Esophagus muscularis mucosa (tissue), 4 donors: ENCODE measurements at places on chromosomes 16 and 17.

- no peak overlapping the region for H3K4me3 ChIP-seq
- H3K27me3 ChIP-seq: no peaks in the 10 kb centered on the region
Measured at GRCh38 chr17:71959154-71959553, 161.7 kb upstream of the SOX9 start.

DNA sequence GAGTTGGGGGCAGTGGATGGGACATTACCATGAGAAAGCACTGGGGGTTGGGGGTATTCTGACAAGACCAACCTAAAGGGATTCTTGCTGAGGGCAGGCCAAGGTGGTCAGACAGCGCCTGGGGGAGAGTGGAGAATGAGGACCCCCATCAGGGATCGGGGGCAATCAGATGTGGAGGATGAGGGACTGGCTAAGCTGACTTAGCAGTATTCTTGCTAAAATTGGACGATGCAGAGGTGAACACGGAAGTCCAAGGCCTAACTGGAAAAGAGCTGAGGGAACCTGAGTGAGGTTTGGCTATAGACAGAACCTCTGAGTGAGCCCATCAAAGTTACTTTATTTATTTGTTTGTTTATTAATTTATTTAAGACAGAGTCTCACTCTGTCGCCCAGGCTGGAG is 9.2 kb downstream of the QPRT start:
- DNase-seq: no peak
- H3K4me1 ChIP-seq: no peaks in the 10 kb centered on the region
- no peak overlapping the region for H3K4me3 ChIP-seq
- H3K27ac ChIP-seq: no peak overlapping the region

DNA sequence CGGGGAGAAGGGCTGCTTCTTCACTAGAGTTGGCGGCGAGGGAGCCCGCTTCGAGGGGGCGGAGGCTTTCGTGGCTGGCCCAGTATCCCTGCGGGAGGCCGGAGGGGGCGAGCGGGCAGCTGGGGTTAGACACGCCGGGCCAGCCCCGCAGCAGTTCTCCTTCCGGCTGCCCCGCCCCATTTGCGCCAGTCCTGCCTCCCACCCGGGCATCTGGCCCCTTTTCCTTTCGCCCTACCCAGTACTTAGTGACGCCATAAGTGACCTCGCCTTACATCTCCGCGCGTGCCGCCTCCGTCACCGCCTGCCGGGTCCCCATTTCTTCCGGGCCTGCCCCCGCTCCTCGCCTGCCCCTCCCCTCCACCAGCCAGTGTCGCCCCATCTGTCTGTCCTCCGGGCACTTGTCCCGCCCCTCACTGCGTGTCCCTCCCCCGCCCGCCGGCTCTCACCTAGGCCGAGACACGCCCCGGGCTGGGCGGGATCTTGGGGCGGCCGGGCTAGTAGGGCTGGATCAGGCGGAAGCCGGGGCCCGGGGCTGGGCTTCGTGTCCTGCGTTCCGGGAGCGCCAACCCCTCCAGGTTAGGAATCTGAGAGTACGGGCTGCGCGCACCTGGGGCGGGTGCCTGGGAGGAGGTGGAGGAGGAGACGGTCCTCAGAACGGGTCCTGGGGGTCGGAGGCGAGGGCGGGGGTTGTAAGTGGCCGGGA is 14.3 kb downstream of the SPATA32 start:
- peak overlapping the region; percentile 64 for H3K27ac ChIP-seq
- H3K4me1 ChIP-seq: peaks cover 23% of the 10 kb centered on the region
- no peaks in the 10 kb centered on the region for H3K27me3 ChIP-seq
- peak; percentile 95 for DNase-seq
- peak overlapping the region; percentile 63 for H3K4me3 ChIP-seq

- H3K27me3 ChIP-seq: no peaks in the 10 kb centered on the region
- peaks cover 42% of the 10 kb centered on the region for H3K36me3 ChIP-seq
- no peaks in the 10 kb centered on the region for H3K4me1 ChIP-seq
- DNase-seq: no peak
- no peak overlapping the region for H3K4me3 ChIP-seq
- H3K27ac ChIP-seq: no peak overlapping the region
Measured at GRCh38 chr16:4709481-4709880, 16.1 kb downstream of the NUDT16L1 start.

- no peaks in the 10 kb centered on the region for H3K36me3 ChIP-seq
- no peak overlapping the region for H3K27ac ChIP-seq
- H3K4me1 ChIP-seq: no peaks in the 10 kb centered on the region
Measured at GRCh38 chr17:20981046-20981920, 61.5 kb downstream of the USP22 start.
